EL (cell line): ENCODE measurements at places on chromosomes 5 and 9.

DNA sequence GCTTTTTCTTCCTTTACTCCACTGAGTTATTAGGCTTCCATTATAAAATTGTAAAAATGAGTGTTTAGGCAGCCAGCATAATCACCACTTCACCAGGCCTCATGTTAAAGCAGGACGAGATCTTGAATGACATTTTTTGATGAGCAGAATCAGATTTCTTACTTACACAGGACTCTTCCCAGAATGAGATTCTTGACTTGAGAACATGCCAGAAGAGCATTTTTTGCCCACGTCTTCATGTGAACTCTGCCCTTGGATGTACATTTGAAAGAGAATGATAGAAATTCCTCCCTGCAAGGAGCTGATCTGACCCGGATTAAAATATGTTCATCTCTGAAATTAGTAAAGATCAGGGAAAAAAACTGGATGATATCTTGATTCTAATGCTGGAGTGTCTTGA, 212.1 kb upstream of the ADRA1B start:
- DNase-seq = peak; percentile 7

DNA sequence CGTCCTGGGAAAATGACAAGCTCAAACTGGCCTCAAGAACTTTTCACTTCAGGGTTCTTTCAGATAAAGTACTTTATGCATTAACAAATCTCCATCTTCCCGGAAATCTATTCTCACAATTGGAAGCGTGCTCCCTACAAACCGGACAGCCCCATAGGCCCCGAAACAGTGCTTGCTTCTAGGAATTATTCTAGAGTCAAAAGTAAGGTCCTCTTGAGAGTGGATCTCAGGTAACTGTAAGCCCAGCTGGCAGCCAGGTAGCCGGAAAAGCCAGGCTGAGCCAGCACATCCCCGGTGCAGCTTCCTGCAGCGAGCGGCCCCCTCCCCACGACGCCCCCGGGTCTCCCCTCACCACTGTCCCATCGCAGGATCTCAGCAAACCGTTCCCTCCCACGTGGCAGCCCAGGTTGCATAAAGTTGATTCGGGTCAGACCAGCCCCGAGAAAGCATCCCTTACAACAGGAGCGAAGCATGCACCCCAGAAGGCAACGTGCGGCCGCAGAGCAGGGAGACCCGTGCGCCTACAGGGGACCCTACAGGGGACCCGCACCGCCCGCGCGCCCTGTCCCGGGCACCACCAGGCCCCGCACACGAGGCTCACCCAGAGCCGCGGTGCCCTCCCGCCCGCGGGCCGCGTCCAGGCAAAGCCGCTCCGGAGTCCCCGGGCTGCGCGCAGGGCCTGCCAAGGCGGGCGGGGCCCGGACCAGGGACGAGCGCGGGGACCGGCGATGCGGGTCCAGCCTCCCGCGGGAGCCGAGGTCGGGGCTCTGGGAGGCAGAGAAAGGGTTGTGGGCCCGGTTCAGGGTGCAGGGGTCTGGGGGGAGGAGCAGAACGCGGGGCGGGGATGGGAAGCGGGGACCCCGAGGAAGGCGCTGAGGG, 920 bp downstream of the LPCAT1 start:
- DNase-seq = peak; percentile 18

DNA sequence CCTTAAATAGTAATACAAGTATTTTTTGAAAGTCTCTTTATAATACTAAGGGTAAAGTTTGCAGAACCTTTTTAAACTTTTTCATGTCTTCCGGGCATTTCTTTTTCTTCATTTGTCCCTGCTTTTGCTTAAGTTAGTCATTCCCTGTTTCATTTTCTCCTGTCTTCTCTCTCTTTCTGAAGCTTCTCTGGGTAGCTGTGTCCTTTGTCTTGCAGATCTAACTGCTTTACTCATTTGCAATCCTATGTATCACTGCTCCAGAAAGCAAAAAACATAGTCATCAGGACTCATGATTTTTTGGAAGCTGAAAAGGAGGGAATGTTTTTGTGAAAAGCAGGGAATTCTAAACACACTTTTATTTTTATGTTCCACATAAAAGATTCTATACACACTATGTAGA, 301.7 kb downstream of the MRPS30 start:
- DNase-seq = no peak

DNA sequence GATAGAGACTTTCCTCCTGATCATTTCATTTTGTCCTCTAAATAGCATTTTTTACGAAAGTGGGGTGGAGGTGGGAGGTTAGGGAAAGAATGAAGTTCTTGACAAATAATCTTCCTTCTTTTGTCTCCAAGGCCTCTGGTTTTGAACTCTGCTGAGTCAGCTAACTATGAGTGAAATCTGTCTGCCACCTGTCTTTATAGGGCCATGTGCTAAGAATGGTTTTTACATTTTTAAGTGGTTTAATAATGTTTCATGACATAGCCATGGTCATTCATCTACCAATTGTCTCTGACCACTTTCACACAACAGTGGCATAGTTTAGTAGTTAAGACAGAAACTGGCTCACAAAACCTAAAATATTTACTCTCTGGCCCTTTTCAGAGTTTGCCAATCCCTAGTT, 7.6 kb downstream of the MAN2A1 start:
- peak; percentile 15 for DNase-seq

GRCh38 chr5:127418974-127419682, 98.3 kb upstream of the PRRC1 start:
- DNase-seq = no peak

- DNase-seq = peak; percentile 67
Measured at GRCh38 chr5:111583758-111584203, 71.4 kb upstream of the STARD4 start.

- DNase-seq = peak; percentile 61
Measured at GRCh38 chr9:71663931-71664459, 104.3 kb downstream of the CEMIP2 start.

GRCh38 chr5:178388386-178389025, 155.9 kb upstream of the PHYKPL start:
- no peak for DNase-seq

GRCh38 chr5:88957013-88957412, 74.0 kb upstream of the MEF2C start:
- no peak for DNase-seq

DNA sequence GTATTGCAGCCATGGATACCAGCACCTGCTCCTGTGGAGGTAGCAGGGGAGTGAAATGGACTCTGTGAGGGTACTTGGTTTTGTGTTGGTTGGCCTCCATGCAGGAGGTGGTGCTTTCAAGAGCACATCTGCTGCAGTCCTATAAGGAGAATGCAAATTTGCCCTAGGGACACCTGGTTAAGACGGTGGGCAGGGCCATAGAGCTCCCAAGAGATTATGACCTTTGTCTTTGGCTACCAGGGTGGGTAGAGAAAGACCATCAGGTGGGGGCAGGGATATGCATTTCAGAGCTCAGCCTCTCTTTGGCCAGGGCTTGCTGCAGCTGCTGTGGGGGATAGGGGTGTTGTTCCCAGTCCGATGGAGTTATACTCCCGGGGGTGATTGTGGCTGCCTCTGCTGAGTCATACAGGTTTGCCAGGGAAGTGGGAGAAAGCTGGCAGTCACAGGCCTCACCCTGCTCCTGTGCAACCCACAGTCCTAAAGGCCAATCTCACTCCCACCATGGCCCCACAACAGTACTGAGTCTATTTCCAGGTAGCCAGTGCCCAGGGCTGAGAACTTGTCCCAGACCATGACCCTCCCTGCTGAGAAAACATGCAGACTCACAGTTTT, 14.0 kb upstream of the PDLIM4 start:
- no peak for DNase-seq

DNA sequence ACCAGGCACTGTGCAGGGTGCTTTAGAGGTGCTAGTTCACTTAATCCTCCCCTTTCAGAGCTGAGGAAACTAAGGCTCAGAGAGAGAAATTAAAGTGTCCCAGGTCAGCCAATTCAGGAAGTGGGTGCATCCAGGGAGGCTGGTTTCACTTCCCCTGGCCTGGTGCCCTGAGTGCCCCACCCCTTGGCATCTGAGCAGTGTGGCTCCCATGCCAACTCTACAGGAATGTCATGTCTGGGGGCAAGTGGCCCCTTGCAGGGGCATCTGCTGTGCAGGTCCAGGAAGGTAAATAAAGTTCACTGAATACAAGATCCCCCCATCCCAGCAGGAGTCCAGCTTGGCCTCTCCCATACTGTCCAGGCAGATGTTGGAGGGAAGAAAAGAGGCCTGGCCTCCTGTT, 4.4 kb upstream of the N4BP3 start:
- DNase-seq = no peak

- peak; percentile 1 for DNase-seq
Measured at GRCh38 chr9:90547896-90548295, 94.7 kb downstream of the DIRAS2 start.

- DNase-seq = peak; percentile 27
Measured at GRCh38 chr5:59660737-59661136, 232.8 kb downstream of the PDE4D start.

GRCh38 chr5:68544091-68544647, 328.6 kb downstream of the PIK3R1 start:
- DNase-seq = no peak

GRCh38 chr9:100221538-100221937, 122.5 kb downstream of the INVS start:
- DNase-seq = no peak

- DNase-seq = no peak
Measured at GRCh38 chr9:76463211-76463610, 4.2 kb downstream of the GCNT1 start.

DNA sequence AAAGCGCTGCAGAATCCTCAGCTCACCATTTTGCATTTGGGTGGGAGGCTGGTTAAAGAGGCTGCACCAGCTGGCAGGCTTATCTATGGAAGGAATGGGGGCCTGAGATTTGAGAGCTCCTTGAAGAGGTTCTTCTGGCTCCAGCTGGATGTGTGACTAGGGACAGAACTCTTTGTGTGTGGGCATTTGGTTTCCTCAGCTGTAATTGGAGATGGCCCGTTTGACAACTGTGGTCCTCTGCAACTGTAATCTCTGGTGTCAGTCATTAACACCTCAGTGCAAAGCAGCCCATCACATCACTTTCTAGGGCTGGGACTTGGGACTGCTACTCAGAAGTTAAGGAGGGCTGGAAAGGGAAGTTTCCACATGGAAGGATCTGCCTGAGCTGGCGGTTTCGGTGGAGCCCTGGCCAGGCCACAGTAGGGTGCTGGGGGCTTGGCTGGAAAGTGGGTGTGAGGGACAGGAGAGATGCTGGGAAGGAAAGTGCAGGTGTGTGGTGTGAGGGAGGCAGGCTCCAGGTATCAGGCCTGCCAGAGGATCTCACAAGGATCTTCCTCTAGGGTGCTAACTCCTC, 193.8 kb downstream of the GADD45G start:
- DNase-seq = no peak

- no peak for DNase-seq
Measured at GRCh38 chr9:29668732-29669131, 2095.5 kb upstream of the C9orf72 start.

- DNase-seq = no peak
Measured at GRCh38 chr9:777978-778377, 63.5 kb upstream of the DMRT1 start.

DNA sequence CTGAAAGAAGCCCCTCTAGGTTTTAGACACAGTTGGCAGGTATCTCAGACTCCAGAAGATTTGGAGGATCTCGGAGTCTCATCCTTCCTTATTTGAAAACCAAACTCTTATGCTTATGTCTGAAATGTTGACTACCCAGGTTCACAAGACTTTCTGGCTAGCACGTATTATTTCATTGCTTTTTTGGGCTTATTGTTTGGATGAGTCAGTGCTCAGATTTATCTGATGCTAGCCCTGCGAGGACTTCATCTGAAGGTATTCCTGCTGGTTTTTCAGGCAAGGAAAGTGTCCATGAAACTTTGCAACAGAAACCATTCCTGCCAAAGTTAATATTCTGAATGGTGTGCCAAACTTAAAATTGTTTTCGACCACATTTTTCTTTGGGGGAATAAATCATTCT, 8.5 kb downstream of the OSTF1 start:
- DNase-seq = no peak

GRCh38 chr5:1546556-1546955, 22.8 kb upstream of the LPCAT1 start:
- no peak for DNase-seq

DNA sequence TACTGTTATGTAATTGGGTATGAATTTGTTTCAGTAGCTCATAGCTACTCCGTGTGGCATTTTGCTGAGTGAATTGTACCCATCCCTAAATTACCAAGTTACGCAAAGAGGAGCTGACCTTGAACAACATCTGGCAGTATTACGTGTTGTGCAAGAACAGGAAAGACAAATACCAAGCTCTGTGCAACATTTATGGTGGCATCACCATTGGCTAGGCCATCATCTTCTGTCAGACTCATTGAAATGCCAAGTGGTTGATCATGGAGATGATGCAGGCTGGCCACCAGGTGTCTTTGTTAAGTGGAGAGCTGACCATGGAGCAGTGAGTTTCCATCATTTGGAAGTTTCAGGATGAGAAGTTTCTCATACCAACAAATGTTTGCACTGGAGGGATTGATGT, 15.0 kb downstream of the ZSWIM6 start:
- no peak for DNase-seq

DNA sequence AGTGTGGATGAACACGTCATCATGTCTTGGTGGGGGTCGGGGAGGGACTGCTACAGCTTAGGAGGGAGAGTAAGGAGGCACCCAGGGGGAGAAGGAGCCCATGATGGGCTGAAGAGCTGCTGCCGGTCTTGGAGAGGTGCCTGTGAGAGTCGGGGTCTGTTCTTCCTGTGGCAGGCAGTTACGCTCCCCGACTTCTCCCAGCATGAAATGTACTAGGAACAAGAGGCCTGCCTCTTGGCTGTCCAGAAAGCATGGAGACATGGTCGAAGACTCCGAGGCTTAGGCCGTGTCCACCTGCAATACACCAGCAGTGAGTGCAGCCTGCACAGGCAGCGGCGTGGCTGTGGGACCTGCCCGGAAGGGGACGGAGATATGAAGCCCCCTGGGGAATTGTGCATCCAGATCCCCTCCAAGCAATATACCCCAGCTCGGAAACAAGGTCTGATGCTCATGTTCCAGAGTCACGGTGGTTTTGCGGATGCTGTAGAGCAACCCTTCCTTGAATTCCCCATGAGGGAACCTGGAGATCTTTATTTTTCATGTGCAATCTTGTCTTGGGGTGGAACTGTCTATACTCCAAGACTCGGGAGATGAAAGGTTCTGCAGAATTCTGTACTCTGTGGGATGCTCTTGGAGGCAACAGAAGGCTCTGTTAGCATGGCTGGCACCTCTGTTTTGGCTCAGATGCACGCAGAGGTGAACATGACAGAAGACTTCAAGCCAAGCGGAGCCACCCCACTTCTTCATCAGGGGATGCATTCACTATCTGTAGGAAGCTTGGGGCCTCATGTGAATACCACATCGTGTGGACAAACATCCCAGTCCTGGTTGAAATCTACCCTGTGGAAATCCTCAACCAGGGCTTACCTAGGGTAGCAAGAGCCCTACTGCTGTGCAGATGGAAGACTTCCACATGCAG, 374.9 kb upstream of the IRX4 start:
- DNase-seq = no peak

- peak; percentile 42 for DNase-seq
Measured at GRCh38 chr5:67672636-67673035, 476.0 kb upstream of the CD180 start.

DNA sequence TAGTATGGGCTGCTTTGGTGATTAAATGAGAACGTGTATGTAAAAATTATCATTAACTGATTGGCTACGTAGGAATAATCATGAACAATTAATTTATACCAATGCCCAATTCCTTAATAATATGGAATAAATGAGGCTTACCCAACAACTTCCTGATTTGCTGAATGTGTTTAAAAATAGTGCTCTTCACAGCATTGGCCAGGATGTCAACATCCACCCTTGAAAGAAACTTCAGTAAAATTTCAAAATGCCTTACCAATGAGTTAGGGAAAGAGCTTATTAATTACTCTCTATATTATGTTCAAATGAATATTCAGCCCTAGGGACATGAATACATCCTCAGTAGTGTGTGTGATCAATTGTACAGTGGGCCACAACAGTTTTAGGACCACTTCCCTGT, 401.4 kb downstream of the PSAT1 start:
- DNase-seq = no peak

GRCh38 chr5:134226441-134227192, 744 bp upstream of the PPP2CA start:
- peak; percentile 18 for DNase-seq
